ENCODE measurements at places on chromosomes 5 and 9. TPM values are rescaled to one million over a fixed set of nuclear protein-coding genes. Genes with fewer than 3 reads are reported as not detected.

The MZB1 gene
- total RNA-seq: 1.3 TPM

The SH3PXD2B gene
- total RNA-seq: 43.3 TPM

The CARTPT gene
- not detected for total RNA-seq

The PDE6A gene
- total RNA-seq: not detected

The IFNA21 gene
- not detected for total RNA-seq
